Activated CD4-positive, alpha-beta T cell treated with anti-CD3 and anti-CD28 coated beads for 1 hour (primary cell): ENCODE measurements at places on chromosomes 7 and 10.

- no peak for DNase-seq
Measured at GRCh38 chr10:77498210-77498609, 139.4 kb downstream of the KCNMA1 start.

- DNase-seq = no peak
Measured at GRCh38 chr7:55104712-55105433, 86.1 kb downstream of the EGFR start.

- no peak for DNase-seq
Measured at GRCh38 chr10:79020015-79020491, 48.7 kb upstream of the ZMIZ1 start.

DNA sequence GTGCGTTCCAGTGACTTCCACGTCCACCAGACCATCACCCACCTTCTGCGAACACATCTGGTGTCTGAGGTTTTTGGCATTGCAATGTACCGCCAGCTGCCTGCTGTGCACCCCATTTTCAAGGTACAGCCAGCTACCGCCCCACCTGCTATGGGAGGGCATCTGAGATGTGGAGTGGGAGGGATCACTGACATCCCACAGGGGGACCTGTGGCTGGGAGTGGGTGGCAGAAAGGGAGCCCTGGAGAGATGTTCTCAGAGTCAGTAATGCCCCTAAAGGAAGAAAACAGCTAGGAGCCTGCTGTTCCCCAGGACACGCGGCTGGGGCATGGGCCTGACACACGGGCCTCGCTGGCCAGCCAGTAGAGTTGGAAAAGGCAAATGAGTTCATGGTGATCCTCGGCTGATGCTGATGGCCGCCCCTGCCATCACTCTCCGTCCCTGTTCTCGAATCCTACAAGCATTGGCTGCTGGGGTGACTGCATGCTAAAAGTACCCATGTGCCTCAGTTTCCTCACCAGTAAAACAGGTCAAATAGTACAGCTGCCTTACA, 66.6 kb downstream of the ALOX5 start:
- no peak for DNase-seq

DNA sequence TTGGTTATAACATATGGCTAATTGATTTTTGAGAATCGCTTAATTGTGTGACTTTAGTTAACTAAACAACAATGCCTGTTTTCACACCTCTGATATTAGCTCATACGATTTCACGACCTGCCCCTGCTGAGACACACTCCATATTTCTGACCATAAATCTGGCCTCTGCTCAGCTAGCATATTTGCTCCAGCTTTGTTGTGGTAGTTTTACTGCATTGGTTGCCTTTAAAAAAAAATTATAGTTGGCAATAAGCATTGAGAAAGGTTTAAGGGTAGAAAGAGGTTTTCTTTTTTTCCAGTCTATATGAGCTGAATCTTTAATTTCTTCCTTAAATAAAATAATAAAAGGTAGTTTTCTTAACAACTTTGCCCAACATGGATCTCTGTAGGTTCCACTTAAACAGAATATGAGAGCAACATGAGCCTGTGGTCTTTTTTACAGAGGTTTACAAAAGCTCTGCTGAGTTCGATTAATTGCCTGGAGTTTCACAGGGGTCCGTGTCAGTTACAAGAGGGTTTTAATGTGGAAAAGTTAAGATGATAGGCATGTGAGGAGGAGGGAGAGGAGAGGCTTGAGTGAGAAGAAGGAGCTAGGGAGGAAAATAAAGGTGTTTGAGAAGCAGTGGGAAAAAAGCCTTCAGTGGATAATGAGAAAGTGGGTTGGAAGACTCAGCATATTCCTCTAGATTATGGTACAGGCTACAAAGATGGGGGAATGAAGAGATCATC, 318.2 kb downstream of the CXCL12 start:
- DNase-seq = no peak

DNA sequence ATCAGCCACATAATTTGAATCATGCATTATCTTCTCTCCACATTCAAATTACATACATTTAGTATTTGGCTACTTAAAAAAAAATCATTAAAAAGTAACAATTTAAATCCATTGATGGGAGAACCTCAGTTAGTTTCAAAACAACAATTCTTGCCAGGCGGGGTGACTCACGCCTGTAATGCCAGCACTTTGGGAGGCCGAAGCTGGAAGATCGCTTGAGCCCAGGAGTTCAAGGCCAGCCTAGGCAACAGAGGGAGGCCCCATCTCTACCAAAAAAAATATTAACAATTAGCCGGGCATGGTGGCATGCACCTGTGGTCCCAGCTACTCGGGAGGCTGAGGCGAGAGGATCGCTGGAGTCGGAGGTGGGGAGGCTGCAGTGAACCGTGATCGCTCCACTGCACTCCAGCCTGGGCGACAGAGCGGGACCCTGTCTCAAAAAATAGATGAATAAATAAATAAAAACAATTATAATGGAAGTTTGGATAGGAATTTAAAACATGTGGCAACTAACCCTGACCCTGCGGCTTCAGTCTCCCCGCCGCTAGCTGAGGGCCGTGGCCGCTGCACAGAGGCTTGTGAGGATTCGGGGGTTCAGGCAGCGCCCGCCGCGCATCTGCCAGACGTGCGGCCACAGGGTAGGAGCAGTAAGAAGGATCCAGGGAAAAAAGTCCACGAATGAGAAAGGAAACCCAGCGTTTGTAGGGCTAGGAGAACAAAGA, 1.1 kb upstream of the CSGALNACT2 start:
- no peak for DNase-seq

DNA sequence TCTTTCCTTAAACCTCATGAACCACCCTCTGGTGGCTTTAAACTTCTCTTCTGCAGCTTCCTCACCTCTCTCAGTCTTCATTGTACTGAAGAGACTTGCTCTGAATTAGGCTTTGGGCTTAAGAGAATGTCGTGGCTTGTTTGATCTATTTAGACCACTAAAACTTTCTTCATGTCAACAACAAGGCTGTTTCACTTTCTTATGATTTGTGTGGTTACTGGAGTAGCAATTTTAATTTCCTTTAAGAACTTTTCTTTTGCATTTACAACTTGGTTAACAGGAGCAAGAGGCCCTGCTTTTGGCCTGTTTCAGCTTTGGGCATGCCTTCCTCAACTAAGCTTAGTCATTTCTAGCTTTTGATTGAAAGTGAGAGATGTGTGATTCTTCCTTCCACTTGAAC, 38.1 kb upstream of the CDHR3 start:
- DNase-seq = no peak

DNA sequence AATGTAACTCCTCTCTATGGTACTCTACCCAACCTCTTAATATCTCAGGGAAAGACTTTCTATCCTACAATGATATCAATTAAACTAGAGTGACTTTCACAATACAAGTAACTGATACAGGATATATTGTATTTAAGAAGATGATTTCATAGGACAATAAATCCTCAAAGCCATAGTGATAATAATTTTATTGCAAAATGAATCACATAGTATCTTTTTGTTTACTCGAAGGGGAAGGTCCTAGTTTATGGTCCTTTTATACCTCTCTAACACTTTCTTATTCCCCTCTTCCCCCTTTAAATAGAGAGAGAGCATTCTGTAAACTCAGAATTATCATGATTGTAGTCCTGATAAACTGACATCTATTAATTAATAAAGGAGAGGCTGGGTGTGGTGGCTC, 56.4 kb downstream of the TMEM106B start:
- no peak for DNase-seq

- no peak for DNase-seq
Measured at GRCh38 chr7:108605559-108606201, 36.0 kb downstream of the DNAJB9 start.

DNA sequence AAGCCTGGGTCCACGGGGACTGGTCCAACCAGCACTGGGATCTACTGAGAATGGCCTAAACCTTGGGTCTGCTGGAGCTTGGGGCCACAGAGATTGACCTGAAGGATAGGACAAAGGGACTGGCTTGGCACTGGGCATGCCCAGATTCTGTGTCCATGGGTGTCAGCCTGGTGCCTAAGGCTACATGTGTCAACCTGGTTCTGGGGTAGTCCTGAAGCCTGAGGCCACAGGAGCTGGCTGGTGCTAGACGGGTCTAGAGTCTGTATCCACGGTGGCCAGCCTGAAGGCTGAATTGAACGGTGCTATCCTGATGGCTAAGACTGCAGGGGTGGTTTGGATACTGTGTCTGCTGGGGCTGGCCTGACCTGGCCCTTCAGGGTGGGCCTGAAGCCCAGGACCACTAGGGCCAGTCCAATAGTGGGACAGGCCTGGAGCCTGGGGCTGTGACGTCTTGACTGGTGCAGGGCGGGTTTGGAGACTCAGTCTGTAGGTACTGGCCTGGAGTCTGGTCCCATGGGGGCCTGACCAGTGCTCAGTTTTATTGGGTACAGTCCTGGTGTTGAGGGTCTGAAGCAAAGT, 152.4 kb upstream of the HPS1 start:
- no peak for DNase-seq

GRCh38 chr10:49760789-49761188, 1.3 kb downstream of the OGDHL start:
- DNase-seq = no peak

- no peak for DNase-seq
Measured at GRCh38 chr10:17033529-17034260, 95.9 kb downstream of the CUBN start.

DNA sequence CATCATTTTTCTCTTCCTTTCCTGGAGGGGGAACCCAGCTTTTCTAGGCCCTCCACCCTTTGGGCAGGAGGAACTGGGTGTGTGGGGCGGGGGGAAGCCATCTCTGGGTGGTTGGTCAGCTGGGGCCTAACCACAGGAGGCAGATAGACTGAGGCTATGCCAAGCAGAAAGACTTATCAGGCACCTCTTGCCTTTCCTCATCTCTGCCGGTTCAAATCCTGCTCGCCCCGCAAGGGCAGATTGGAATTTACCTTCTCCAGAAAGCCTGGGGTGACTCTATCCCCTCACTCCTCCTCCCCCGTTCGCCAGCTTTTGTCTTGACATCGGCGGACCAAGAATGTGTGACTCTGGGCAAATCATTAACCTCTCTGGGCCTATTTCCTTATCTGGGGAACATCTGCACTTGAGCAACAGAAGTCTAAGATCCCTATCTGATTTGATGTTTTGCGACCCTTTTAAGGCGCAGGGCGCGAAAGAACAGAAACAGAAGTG, 584 bp upstream of the GARS1 start:
- DNase-seq = no peak

- no peak for DNase-seq
Measured at GRCh38 chr10:112332509-112333228, 41.2 kb upstream of the ACSL5 start.

DNA sequence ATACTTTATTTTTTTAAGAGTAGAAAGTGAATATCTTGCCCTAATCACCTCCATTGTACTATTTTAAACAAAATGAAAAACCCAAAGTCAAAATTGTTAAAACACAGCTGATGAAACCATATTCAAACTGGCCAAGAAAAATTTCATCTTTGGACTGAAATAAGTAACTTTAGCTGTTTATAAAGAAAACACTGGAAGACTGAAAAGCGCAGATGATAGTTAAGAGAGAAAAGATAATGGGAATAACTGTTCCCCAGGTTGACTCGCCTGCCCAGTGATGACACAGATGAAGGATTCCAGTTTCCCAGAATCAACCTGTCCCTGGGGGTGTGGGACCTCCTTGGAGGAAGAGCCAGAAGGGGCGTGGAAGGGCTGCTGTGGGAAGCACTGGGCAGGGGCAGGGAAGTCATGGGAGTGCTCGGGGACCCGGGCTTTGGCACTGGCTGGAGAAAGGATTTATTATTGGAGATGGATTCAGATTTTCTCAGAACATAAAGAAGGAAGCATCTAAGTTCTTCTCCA, 43.1 kb downstream of the DENND2A start:
- no peak for DNase-seq

- DNase-seq = no peak
Measured at GRCh38 chr7:2108071-2108455, 124.7 kb downstream of the MAD1L1 start.

DNA sequence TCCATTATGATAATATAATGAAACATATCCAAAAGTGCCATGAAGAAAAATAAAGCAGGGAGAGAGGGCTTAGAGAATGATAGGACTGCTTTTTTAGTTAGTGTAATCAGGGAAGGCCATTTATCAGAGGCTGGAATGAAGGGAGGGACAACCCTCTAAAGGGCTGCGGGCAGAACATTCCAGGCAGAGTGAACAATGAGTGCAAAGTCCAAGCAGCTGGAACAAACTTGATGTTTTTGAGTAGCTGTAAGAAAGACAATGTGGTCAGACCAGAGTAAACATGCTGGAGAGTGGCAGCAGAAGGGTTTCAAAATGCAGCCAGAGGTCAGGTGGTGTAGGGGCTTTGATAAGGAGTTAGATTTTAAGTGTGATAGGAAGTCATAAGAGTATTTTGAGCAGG, 65.6 kb upstream of the CCDC6 start:
- no peak for DNase-seq

DNA sequence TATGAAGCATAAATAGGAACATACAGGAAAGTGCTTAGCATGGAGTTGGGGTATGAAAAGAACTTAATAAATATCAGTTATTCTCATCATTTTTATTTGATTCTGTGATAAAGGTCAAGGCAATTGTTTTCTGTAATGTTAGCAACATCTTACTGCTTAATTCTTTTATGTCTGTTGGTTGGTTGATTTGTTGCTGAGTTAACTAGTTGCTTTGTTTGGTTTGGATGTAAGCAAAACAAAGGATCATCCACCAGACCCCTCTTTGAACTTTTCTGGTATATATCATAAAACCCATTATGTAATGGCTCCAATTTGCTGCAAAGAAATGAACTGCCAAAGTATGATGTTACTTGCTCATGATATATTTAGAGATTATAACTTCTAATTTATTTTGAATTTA, 44.5 kb downstream of the CH25H start:
- no peak for DNase-seq

DNA sequence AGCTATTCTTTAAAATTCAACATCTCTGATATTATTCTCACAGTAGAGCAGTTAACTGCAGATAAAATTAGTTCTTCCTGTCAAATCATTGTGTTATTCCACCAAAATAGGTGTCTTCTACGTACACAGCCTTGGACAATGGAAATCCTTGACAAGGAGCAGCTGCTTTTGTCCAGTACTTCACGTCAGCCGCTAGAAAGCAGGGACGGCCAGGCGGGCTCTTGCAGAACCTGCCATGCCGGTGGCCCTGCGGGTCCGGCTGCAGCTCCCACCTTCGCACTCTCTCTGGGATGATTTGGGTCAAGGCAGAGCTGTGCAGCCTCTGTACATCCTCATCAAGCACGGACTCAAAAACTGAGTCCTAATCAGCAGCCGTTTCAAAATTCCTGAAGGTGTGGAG, 2.2 kb upstream of the FOXI2 start:
- no peak for DNase-seq

DNA sequence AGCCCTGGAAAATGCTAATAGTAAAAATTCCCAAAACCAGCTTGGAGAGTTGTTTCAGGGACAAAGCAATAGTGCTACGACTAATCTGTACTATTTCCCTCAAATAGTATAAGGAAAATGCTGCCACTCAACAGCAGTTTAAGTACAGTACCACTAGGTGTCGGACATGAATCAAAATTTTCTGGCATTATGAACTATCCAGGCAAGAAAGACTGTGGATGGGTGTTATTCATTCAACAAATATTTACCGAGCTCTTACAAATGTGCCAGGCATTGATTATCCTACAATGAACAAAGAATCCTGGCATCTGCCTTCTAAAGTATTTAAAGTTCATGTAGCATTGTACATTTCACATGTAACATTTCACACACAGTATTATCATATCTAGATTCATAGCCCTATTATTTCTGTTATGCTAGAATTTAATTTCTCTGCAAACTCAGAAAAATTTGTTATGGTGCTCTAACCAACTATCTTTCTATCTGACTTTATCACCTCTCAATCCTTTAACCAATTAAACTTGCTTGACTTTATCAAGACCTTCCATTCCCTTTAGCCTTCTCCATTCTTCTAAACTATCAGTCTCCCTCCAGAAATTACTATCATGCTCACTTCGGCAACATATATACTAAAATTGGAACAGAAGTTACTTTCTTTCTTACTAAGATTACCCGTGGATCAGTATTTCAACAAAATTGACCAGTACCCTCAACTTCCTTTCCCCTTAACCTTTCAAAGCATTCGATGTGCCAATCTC, 80.6 kb downstream of the ARHGAP21 start:
- no peak for DNase-seq
